ENCODE measurements at places on chromosomes 5 and 9.

DNA sequence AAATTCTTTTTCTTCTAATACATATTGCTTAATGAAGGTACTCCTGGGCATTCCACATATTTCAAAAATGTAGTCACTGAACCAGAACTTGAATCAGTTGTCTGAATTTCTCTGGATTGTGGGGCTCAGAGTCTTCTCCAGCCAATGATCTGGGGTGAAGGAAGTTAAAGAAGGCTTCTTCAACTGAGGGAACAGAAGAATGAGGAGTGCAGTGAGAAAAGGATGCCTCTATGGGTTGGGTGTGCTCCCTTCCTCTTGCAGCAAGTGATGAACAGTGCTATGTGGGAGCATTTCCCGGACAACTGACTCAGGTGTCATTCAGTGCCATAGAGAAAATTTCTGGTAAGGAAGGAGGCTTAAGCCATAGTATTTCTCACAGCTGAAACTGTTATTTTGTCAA is 7.9 kb downstream of the LNPEP start:
- DNase-seq: no peak

DNA sequence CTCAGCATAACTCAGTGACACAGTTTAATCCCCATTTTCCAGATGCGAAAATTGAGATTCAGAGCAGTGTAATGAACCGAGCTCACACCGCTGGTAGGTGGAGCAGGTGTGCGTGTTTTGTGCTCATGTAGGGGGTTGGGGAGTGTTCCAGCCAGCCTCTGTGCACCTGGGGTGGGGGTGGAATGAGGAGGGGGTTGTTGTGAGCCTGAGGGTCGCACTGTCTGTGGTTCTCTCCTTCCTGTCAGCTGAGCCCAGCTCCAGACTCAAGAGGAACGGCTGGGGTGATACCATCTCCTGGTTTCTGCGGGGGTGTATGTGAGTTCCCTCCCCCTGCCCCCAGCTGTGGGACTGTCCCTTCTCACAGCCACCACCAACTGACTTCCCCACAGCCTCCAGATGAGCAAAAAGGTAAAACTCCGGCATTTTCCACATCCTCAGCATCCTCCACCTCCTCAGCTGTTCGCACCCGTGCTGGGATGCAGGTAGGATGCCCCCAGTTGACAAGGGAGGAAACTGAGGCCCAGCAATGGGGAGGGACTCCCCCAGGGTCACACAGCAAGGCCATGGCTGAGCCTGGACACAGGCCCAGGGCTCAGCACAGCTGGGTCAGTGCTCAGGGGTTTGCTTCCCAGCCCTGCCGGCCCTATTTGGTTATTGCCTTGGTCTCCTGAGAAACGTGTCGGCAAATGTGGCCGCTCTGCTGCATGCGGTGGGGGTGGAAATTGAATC is 2.1 kb downstream of the SH2D3C start:
- DNase-seq: peak; percentile 61

DNA sequence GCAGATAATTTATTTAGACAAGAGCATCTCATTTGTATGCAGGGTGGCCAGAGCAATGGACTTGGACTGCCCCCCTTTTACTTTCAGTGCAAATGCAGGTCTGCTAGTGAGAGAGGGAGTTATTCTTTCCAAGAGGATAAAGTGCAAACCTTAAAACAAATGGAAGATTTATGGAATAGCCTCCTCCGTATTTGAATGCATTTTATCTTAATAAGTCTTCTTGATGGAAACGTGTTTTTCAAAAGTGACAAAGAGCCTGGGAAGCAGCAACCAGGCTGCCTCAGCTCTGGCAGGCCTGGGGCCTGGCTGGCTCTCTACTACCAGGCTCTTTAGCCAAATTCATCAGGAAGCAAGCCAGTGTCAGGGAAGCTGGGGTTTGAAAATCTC is 6.8 kb downstream of the NR2F1 start:
- DNase-seq: no peak

DNA sequence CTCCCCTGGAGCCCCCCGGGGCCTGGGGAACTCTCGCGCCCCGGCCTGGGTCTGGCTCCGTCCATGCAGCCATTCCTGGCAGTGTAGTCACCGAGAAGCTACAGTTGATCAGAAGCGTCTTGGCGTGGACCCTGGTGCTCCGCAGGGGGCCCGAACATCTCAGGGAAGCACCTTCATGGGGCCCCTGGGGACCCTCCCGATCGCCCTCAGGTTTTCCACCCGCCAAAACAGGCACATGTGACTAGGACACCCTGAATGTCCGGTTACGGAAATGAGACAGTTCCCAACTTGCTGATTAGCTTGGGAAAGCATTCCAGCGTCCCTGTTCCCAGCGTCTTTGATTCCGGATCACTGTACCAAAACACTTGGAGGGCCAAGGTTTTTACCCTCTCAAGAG is 472 bp downstream of the FBXO4 start:
- no peak for DNase-seq

- DNase-seq: no peak
Observed at GRCh38 chr5:120518581-120518980, 54.5 kb downstream of the PRR16 start.

Measured in T-helper 9 cell (primary cell).